Activated naive CD8-positive, alpha-beta T cell treated with anti-CD3 and anti-CD28 coated beads, Interleukin-2, amount 50 U/mL, for 24 hours (primary cell): ENCODE measurements at places on chromosomes 5 and 9.
A peak's percentile ranks its signal among the peaks of the same experiment; 100 is the strongest.

- peaks cover 11% of the 10 kb centered on the region for H3K36me3 ChIP-seq
- H3K4me3 ChIP-seq: no peak overlapping the region
- no peak overlapping the region for H3K27ac ChIP-seq
- no peak for DNase-seq
- no peaks in the 10 kb centered on the region for H3K27me3 ChIP-seq
Observed at GRCh38 chr5:37184748-37185364, 64.3 kb downstream of the CPLANE1 start.

DNA sequence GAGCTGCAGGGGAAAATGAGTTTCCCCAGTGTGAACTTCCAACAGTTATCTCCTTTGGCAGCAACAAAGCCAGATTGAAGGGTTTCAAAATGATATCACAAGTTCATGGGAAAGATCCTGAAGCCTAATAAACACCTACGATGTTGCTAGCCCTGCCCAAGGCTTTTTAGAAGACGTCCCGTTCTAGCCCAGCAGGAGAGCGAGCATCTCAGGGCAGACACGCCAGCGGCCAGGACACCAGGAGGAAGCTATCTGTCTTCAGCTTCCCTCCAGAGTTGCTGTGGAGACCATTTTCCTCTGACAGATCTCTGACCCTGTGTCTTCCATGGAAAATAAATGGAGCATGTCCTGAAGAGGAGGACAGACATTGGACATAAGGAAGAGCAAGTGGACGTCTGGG, 98.4 kb downstream of the FBXO38 start:
- H3K27ac ChIP-seq: no peak overlapping the region
- H3K4me3 ChIP-seq: no peak overlapping the region
- peaks cover 44% of the 10 kb centered on the region for H3K27me3 ChIP-seq
- H3K4me1 ChIP-seq: no peaks in the 10 kb centered on the region
- no peaks in the 10 kb centered on the region for H3K36me3 ChIP-seq
- no peak for DNase-seq

- no peaks in the 10 kb centered on the region for H3K36me3 ChIP-seq
- H3K4me1 ChIP-seq: peaks cover 11% of the 10 kb centered on the region
- H3K4me3 ChIP-seq: no peak overlapping the region
- peaks cover 5% of the 10 kb centered on the region for H3K27me3 ChIP-seq
- no peak overlapping the region for H3K27ac ChIP-seq
- no peak for DNase-seq
Observed at GRCh38 chr5:158765407-158765806, 334.3 kb downstream of the EBF1 start.

DNA sequence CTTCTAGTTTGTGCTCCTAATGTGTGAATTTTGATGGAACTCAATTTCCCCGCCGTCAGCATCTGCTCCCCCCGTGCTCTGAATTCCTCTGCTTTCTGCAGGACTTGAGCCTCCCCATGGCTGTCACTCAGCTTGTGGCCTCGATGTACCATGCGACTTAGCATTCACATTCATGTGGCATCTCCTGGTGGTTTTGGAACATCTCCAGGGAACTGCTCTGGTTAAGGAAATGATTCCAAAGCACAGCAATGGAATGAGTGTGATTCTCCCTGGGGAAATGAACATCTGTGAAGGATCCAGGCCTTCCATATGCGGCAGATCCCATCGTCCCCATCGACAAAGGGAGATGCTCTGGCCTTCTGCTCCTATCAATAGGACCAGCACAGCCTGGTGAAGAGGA, 119.0 kb downstream of the ENTREP1 start:
- peaks cover 13% of the 10 kb centered on the region for H3K4me1 ChIP-seq
- no peak for DNase-seq
- no peaks in the 10 kb centered on the region for H3K27me3 ChIP-seq
- no peak overlapping the region for H3K27ac ChIP-seq
- no peak overlapping the region for H3K4me3 ChIP-seq

DNA sequence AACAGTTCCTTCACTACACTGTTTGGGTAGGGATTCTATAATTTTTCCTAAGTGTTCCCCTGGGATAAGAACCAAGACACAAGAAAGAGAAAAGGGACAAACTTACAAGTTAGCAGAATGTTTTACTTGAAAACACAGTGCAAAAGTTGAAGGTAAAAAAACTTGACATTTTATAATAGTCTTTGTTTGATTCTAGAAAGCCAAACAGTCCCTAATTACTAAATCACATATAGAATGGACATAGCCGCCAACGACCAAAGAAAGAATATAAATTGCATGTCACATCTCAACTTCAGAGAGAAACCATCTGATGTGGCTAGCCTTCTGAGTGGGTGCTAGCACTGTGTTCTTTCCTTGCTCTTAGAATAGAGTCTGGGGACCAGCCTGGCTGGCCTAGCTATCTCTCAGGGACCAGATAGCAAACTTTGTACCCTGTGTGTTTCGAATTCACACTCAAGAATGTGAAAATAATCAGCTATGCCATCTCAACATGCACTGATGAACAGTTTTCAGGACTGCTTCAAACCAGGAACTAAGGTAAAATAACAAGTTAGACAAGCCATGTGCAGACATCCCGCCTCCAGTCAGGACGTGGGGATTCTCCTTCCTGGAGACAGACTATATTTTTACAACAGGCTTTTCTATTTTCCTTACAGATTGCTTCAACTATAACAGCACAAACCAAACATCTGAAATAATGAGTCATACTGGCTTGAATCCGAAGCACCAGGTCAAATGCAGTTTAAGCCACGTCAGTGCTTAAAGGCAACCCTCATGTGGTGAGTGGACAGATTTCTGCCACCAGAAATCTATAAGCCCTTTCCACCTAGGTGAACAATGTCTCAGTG, 53.7 kb downstream of the LHFPL2 start:
- H3K27ac ChIP-seq: no peak overlapping the region
- no peaks in the 10 kb centered on the region for H3K27me3 ChIP-seq
- no peak for DNase-seq
- H3K4me1 ChIP-seq: no peaks in the 10 kb centered on the region
- no peak overlapping the region for H3K4me3 ChIP-seq

GRCh38 chr5:78787783-78788182, 139.2 kb upstream of the LHFPL2 start:
- peaks cover 11% of the 10 kb centered on the region for H3K36me3 ChIP-seq
- H3K27ac ChIP-seq: no peak overlapping the region
- no peaks in the 10 kb centered on the region for H3K27me3 ChIP-seq

DNA sequence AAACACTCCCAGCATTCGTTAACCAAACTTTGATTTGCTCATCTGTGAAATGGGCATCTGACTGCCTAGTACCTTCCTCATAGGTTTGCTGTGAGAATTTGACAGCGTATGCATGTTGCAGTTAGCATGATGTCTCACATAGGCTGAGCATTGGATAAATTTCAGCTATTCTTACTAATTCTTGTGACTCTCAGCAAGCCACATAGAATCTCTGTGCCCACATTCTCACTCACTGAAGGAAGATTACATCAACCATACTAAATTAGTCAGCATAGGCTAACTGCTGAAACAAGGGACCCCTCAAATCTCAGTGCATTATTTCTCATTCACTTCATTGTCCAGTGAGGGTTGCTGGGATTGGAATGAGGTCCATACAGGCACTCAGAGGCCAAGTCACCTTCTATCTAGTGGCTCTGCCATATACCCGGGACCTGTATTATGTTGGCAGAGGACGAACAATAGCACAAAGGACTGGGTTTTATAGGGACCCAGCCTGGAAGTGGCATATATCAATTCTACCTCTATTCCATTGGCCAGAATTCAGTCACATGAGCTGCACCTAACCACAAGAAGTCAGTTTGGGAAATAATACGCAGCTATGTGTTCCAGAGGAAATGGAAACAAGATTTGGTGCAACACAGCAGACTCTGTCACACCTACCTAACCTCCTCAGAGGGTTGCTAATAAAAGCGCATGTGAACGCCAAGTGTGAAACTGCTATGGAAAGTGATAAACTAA, 4.2 kb upstream of the PTGER4 start:
- H3K4me1 ChIP-seq: peaks cover 74% of the 10 kb centered on the region
- peak overlapping the region; percentile 16 for H3K4me3 ChIP-seq
- H3K36me3 ChIP-seq: peaks cover 3% of the 10 kb centered on the region
- H3K27me3 ChIP-seq: no peaks in the 10 kb centered on the region

DNA sequence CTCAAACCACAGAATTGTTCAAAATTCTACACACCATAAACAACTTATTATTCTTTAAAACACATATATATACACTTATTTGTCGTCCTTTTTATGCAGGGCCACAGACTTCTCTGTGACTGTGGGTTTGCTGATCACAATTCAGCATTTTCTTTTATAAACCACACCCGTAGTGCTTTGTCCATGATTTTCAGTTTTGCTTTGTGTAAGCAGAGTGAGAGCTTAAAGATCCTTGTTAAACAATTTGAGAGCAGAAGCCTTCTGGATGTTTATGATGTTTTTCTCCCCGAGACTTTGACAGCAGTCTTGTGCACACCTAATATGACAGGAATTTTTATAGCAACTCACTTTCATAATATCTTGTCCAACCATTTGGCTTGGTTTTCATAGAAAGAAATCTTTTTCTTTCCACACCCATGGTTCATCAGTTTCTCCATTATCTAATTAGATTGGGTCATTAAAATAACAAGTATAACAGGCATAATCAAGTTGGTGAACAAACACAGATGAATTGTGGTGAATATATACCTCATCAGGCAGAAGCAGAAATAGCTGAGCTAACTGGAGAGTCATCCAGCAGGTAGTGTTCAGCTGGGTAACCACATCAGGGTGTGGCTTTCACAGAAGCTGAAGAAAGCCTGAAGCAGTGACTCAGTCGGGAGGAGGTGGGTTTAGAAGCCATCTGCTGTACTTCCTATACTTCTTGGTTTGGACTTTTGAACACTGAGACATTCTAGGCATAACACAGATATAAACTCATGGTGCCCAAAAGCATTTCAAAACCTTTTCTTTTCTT, 232.8 kb downstream of the DOCK8 start:
- no peaks in the 10 kb centered on the region for H3K27me3 ChIP-seq
- peak overlapping the region; percentile 12 for H3K4me3 ChIP-seq
- H3K36me3 ChIP-seq: peaks cover 53% of the 10 kb centered on the region
- peak; percentile 28 for DNase-seq
- H3K27ac ChIP-seq: peak overlapping the region; percentile 3
- H3K4me1 ChIP-seq: peaks cover 23% of the 10 kb centered on the region

GRCh38 chr5:14450018-14450524, 131.5 kb upstream of the OTULINL start:
- no peak overlapping the region for H3K27ac ChIP-seq
- no peaks in the 10 kb centered on the region for H3K27me3 ChIP-seq
- H3K4me1 ChIP-seq: peaks cover 4% of the 10 kb centered on the region
- DNase-seq: no peak
- no peak overlapping the region for H3K4me3 ChIP-seq

DNA sequence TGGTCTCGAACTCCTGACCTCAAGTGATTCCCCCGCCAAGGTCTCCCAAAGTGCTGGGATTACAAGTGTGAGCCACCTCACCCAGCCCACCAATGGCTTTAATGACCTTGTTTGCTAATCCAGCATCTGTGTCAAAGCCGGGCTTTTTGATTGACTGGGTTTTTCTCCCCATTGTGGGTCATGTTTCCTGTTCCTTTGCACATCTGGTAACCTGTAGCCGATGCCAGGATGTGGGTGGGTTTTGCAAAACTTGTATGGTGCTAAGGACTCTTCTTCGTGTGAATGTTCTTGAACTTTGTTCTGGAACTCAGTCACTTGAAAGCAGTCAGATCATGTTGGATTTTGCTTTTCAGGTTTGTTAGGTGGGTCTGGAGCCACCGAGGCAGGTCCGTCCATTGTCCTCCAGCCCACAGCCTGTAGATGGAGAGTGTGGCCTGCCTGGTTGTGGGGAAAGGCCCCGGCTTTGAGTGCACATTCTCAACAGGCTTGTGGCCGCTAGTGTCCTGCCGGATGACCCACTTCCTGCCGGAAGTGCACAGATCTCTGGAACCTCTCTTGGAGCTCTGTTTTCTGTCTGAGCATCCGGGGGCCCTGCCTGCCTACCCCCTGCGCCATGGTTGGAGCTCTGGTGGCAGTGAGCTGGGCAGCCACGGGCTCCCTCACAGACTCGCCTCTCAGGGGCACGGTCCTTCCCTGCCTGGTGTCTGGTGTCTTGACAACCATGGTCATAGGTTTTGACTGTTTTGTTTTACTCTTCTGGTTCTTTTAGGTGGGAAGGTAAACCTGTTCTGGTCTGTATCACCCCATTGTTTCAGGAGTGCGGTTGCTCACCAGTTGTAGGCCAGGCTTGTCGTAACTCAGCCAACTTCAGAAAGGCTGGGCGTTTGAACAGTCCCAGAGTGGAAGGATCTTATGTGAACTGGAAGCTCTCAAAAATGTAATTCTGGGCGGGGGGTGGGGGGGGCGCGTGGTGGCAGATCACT, 69.6 kb upstream of the CACNA1B start:
- H3K27ac ChIP-seq: no peak overlapping the region
- DNase-seq: no peak
- H3K4me3 ChIP-seq: no peak overlapping the region

DNA sequence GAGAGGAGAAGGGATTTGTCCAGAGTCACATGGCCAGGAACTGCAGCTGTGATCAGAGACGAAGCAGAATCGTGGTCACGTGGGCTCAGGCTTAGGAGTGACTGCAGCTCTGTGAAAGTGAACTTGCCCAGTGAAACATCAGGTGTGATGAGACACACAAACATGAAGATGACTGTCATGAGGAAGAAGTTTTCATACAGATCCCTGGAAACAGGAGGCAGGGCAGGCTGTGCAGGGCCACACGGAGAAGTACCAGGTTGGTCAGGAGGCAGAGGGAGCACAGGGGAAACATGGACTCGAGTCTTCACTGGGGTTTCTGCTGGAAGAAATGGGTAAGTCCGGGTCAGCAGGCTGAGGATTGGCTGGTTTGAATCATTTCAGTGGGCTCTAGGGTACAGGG, 64.1 kb downstream of the BARX1 start:
- H3K36me3 ChIP-seq: no peaks in the 10 kb centered on the region
- no peaks in the 10 kb centered on the region for H3K4me1 ChIP-seq
- no peak for DNase-seq
- H3K4me3 ChIP-seq: no peak overlapping the region

DNA sequence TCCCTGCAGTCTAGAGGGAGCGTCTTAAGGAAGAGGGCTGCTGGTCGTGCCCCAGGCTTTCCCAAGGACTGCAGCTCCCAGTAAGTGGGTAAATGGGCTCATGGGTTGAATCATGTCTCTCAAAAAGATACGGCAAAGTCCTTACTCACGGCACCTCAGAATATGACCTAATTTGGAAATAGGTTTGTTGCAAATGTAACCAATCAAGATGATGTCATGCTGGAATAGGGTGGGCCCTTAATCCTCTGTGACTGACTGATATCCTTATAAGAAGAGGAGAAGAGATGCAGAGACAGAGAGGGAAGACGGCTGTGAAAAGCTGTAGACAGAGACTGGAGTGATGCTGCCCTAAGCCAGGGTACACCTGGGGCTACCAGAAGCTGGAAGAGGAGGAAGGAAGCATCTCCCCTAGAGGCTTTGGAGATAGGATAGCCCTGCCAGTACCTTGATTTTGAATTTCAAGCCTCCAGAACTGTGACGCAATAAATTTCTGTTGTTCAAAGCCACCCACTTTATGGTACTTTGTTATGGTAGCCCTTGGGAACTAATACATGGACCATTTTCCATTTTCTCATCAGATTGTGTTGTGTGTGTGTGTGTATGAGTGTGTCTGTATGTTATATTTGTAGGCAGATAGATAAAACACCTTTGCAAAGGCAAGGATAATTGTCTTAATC, 15.0 kb downstream of the GALNT10 start:
- DNase-seq: no peak
- peaks cover 7% of the 10 kb centered on the region for H3K36me3 ChIP-seq
- no peak overlapping the region for H3K27ac ChIP-seq
- no peaks in the 10 kb centered on the region for H3K27me3 ChIP-seq
- H3K4me1 ChIP-seq: peaks cover 43% of the 10 kb centered on the region
- H3K4me3 ChIP-seq: no peak overlapping the region
